ENCODE measurements at places on chromosomes 4 and X. TPM values are rescaled to one million over a fixed set of nuclear protein-coding genes. Genes with fewer than 3 reads are reported as not detected.

Gene IL21
- not detected for total RNA-seq

Gene MAGEE1
- total RNA-seq: 2.5 TPM

Gene FRMPD4
- total RNA-seq: not detected

Gene OTC
- not detected for total RNA-seq

Gene HELQ
- 4.7 TPM for total RNA-seq

Data from airway epithelial cell (primary cell).